ENCODE measurements at places on chromosomes 7 and 10.
A peak's percentile ranks its signal among the peaks of the same experiment; 100 is the strongest.

DNA sequence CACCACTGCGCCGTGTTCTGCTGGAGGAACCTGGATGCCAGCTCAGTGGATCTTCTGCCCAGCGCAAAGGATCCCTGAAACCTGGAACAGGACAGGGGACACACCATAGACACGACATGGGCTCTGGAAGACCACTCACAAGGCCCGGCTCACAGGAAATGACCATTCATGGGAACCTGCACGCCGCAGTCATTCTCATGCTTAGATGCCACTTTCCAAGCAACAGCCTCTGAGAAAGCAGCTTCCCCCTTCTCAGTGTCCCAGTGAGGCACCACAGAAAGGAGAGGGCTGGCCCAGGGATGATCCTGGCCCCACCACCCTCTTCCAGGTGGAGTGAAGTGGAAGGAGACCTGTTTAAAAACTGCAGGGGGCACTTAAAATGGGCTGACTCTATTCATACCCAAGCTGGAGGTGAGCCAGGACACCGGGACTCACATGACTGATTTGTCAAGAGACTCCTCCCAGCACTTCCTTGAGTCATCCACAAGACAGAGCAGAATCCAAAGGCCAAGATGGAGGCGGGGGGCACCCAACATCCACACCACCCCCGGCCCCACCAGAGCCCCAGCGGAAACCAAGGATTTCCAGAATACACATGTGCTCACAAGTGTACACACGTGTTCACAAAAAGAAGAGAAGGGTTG lies 11.2 kb downstream of the CTBP2 start:
- peak; percentile 89 for DNase-seq

DNA sequence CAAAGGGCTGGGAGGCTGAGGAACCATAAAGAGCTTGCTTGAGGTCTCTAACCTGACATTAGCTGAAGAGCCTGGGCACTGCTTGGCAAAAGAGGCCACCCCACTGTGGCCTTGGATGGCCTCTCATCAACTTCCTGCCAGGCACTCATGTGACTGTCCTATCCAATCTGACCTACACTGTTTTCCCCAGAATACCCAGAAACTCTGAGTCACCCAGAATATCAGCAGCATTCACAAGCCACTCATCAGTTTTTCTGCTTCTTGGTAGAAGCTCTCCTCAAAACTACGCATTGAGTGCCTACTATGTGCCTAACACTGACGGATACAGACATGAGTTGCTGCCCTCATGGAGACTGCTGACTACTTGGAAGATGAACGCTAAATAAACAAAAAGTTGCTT lies 4.1 kb upstream of the NT5C2 start:
- peak; percentile 66 for DNase-seq

GRCh38 chr7:50914460-50914859 lies 131.8 kb upstream of the GRB10 start:
- no peak for DNase-seq

- no peak for DNase-seq
Measured at GRCh38 chr10:111481866-111482265, 405.0 kb downstream of the ADRA2A start.

DNA sequence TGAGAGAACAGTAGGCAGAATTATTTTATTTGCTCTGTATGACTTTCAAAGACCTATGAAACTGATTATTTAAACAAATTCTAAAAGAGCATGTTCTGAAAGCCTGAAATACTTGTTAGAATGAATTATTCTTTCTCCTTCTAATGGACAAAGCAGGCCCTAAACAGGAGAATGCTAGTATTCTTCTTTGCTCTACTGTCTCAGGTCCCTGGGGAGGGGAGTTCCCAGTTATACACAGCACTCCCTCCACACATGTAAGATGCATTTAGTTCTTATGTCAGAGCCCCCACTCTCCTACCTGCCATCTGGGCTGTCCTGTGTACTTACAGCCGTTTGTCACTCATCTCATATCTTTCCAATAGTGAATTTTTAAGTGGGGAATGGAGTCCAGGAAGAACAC lies 633.5 kb upstream of the ANKRD30A start:
- no peak for DNase-seq

- no peak for DNase-seq
Measured at GRCh38 chr10:3008518-3009195, 58.7 kb upstream of the PFKP start.

DNA sequence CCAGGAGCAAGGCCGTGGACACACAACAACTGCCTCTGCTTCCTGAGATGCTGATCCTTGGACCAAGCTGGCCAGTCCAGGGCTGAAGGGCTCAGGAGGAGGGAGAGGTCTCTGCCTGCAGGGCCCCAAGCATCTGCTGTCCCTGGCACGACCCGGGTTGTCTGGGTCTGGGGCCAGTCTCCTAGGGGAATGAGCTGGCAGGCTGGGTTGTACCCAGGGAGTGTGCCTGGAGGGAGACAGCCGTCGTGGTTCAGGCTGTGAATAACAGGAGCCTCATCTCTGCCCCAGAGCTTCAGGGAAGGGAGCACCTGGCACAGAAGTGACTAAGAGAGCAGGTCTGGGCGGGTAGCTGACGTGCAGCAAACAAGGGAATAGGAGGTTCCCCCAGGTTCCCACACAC lies 17.9 kb upstream of the SERPINE1 start:
- DNase-seq = no peak

All from choroid plexus epithelial cell (primary cell).